Cortex of kidney (tissue), 1 donor: ENCODE measurements at places on chromosomes 13 and 19.

GRCh38 chr13:49858178-49858856 is 65.8 kb upstream of the KPNA3 start:
- DNase-seq = no peak

GRCh38 chr13:59445812-59446211 is 717.9 kb downstream of the DIAPH3 start:
- no peak for DNase-seq

GRCh38 chr19:28605501-28606268 is 607.3 kb downstream of the UQCRFS1 start:
- no peak for DNase-seq

DNA sequence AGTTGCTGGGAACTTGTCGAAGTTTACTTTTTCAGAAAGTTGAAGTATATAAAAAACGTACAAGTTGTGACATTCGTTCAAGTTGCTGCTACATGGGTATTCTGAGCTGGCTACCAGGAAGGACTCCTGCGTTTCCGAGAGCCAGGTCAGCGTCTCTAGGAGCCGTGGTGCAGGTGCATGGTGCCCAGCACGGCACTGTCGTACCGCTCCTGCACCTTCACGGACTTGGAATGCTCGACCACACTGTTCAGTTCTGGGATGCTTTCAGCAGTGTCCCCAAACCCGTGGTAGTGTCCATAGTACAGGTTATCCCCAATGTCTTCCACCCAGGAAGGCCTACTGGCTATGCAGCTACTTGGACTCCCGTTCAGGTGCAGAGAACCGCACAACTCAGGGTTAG is 35.4 kb downstream of the ANKRD10 start:
- no peak for DNase-seq

GRCh38 chr13:37701306-37701705 is 102.7 kb upstream of the POSTN start:
- DNase-seq = no peak

DNA sequence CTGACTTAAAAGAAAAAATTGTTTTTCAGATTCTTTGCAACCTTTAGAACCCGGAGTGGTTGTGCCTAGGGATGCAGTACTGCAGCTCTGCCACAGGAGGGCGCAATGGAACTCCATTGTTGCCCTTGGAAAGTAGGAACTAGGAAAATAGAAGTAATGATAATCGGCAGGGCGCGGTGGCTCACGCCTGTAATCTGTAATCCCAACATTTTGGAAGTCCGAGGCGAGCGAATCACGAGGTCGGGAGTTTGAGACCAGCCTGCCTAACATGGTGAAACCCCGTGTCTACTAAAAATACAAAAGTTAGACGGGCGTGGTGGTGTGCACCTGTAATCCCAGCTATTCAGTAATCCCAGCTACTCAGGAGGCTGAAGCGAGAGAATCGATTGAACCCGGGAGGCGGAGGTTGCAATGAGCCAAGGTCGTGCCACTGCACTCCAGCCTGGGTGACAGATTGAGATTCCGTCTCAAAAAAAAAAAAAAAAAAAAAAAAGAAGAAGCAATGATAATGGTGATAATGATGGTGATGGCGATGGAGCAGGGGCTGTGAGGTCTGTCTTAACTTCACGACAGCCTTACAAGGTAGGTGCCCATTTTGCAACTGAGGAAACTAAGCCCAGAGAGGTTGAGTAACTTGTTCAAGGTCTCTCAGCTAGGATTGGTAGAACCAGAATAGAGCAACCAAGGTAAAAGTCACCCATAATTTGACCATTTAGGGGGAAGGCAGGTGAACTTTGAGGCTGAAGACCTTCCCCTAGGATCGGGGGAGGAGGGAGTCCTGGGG is 5.5 kb upstream of the ADAMTS10 start:
- no peak for DNase-seq
